Glutamatergic neuron (in vitro differentiated cells): ENCODE measurements at places on chromosomes 3 and 15. TPM values are rescaled to one million over a fixed set of nuclear protein-coding genes. Genes with fewer than 3 reads are reported as not detected.

Gene MESP2
- total RNA-seq, result not detected

Gene LRRIQ4
- 0.29 TPM for total RNA-seq

Gene UBA7
- total RNA-seq, result 0.54 TPM

DNA sequence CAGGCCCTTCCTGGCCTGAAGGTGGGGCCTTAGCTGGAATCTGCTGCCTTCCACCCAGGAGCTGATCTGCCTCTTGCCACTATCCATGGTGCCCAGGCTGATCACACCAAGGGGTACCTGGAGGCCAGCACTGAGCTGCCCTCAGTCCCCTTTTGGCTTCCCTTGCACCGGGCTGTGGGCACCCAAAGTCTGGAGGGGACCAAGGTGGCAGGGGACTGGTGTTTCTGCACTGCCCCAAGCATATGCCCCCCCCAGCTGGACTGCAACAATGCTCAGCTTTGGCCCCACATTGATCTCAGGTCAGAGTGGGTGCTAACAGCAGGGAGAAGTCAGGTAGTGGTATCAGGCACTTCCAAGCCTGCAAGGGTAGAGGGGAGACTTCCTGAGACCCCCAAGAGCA lies 902.6 kb upstream of the EPHA6 start:
- H3K27ac ChIP-seq, result no peak overlapping the region
- no peak for DNase-seq
- H3K4me1 ChIP-seq, result no peaks in the 10 kb centered on the region
- H3K4me3 ChIP-seq, result no peak overlapping the region

DNA sequence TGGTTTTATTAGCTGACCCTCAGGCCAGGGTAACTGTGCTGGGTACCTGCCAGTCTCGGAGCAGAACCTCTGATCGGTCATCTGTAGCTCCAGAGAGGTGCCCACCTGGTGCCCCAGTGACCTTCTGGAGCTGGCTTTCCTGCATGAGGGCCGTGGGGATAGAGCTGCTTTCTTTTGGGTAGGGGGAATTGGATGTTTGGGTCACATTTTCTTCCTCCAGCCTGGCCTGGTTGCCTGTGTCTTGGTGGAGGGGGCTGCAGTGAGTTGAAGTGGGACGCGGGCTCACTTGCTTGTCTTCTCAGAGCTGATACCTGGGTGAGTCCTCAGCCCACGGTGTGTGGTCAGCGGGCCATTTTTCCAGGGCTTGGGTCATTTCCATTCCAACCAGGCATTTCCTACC lies 2.6 kb downstream of the ZNF710 start:
- H3K4me1 ChIP-seq, result peaks cover 26% of the 10 kb centered on the region
- H3K36me3 ChIP-seq, result peaks cover 6% of the 10 kb centered on the region

GRCh38 chr3:114389156-114389555 lies 95.3 kb downstream of the TIGIT start:
- peaks cover 4% of the 10 kb centered on the region for H3K36me3 ChIP-seq
- H3K27me3 ChIP-seq, result peaks cover 7% of the 10 kb centered on the region
- H3K27ac ChIP-seq, result no peak overlapping the region
- peaks cover 13% of the 10 kb centered on the region for H3K4me1 ChIP-seq

- no peak overlapping the region for H3K27ac ChIP-seq
- H3K4me3 ChIP-seq, result no peak overlapping the region
- H3K27me3 ChIP-seq, result peaks cover 3% of the 10 kb centered on the region
- H3K36me3 ChIP-seq, result peaks cover 7% of the 10 kb centered on the region
- no peaks in the 10 kb centered on the region for H3K4me1 ChIP-seq
Measured at GRCh38 chr3:38371541-38372213, 25.1 kb downstream of the XYLB start.

DNA sequence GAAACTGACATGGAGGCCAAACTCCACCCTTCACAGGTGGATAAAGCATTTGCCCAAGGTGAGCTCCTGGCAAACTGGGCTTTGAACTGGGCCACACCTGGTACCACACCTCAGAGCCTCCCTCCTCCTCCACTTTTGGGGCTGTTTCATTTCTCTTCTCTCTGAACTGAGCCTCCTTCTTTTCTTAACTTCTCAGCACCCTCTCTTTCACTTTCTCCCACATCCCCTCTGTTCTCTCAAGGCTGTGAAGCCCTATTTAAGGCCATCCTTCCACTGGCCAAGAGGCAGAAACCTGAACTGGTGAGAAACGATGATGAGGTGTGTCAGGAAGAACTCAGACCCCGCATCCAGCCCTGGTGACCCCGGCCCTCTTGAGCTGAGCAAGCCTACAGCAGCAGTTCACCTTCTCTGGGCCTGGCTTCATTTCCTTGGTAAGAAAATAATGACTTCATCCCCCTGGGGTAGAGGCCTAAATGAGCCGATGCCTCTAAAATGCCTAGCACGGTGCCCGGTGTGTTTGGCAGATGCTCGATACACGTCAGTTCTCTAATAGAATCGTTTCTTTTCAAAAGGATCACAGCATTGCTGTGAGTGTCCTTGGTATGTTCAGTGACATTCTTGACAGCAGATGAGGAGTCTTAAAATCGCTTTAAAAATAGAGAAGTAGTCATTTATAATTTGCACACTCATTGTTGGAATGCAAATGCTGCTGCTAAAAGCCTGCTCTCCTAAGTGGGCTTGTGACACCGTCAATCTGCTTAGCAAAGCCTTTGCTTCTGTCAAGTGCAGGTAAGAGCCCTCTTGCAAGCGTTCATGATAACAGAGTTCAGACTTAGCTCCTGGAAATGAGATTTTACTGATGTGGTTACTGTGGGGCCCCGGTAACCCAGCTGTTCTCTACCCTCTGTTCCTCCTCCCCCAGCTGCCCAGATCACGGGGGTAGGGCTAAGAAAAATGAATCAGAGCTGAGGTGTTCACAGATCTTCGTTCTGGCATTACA lies 97.7 kb upstream of the ATP2B2 start:
- no peak overlapping the region for H3K27ac ChIP-seq
- H3K27me3 ChIP-seq, result peaks cover 8% of the 10 kb centered on the region
- no peak for DNase-seq
- peaks cover 18% of the 10 kb centered on the region for H3K4me1 ChIP-seq
- H3K4me3 ChIP-seq, result no peak overlapping the region
